ENCODE measurements at places on chromosomes 5 and 9. TPM values are rescaled to one million over a fixed set of nuclear protein-coding genes. Genes with fewer than 3 reads are reported as not detected.

FRMD3 gene
- 1.4 TPM for total RNA-seq

DROSHA gene
- total RNA-seq = 154 TPM

OTP gene
- not detected for total RNA-seq

SCGB3A2 gene
- total RNA-seq = not detected

EQTN gene
- total RNA-seq = not detected

CCL27 gene
- 0.44 TPM for total RNA-seq

FST gene
- 0.63 TPM for total RNA-seq

SUB1 gene
- 314 TPM for total RNA-seq

AIF1L gene
- total RNA-seq = 85.2 TPM

IL9 gene
- not detected for total RNA-seq

SHISAL2B gene
- total RNA-seq = not detected

CDC26 gene
- total RNA-seq = 40.4 TPM

DNA sequence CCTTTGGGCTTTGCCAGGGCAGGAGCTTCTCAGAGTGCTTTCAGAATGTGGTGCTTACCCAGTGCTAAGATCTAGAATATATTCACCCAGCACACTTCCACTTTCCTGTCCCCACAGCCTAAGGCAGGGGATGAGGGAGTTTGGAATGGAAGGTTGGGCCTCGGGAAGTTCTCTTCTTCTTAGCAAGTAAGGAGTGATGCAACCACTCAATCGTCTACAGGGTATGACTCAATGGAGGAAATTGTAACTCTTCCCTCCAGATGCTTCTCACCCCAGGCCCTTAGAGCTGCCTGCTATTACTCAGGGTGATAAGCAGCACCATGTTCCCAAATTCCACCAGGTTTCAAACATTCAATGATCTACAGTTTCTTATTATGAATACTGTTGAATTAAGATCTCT, 30.8 kb upstream of the AGGF1 start:
- no peak for DNase-seq

GRCh38 chr9:127942216-127943010, 4.8 kb upstream of the DPM2 start:
- DNase-seq = no peak

DNA sequence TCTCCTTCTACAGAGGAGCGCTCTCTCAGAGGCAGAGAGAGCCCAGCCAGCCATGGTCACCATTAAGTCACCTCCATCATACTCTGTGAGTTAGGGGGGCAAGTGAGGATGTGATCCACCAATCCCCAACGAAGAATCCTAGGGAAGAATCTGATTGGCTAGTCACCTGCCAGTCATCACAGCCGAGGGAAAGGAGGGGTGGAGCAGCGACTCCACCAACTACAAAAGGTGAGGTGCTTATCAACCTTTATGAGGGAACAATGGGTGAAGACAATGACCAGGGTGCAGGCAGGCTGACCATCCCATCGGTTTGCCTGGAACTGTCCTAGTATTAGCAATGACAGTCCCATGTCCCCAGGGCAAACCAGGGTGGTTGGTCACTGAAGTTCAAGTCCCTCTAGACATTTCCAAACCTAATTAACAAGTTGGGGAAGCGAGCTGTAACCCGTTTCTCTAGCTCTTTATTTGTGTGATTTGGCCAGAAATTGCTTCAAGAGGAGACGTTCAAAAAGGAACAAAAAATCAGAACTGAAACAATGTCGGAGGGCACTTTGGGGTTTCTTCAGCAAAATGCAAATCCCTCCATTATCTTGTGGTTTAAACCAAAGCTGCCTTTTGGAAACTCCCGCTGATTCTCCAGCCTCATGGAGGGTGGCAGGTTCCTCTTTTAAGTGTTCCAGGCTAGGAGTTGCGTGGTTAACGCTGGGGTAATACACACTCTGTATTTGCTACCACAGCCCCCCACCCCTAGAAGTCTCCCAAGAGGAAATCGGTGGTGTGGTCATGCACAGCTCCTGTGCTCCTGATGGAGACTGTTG, 18.8 kb upstream of the FCN1 start:
- no peak for DNase-seq

GRCh38 chr5:149824120-149824519, 94.0 kb downstream of the PPARGC1B start:
- no peak for DNase-seq

DNA sequence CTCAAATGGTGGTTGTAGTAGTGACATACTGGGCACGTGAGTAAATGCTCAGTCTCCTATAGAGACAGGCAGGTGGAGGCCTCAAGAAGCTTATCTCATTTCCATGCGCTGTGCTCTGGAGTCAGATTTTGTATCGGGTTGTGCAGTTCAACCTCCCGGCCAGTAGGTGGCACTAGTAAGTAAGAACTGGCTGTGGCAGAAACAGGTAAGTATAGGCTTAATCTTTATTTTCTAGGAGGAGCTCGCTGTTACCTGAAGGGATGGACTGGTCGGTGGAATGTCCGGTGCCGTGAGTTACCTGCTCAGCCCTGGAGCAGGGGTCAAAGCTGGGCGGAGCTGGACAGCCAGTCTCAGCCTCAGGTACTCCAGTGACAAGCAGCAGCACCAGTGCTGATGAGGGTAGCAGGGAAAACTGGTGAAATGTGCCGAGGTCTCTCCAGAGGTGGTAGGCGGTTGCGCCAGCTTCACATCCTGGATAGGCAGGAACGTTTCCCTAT, 880.1 kb upstream of the SEMA6A start:
- peak; percentile 81 for DNase-seq

- DNase-seq = no peak
Observed at GRCh38 chr9:74117731-74118130, 379.4 kb upstream of the RORB start.

DNA sequence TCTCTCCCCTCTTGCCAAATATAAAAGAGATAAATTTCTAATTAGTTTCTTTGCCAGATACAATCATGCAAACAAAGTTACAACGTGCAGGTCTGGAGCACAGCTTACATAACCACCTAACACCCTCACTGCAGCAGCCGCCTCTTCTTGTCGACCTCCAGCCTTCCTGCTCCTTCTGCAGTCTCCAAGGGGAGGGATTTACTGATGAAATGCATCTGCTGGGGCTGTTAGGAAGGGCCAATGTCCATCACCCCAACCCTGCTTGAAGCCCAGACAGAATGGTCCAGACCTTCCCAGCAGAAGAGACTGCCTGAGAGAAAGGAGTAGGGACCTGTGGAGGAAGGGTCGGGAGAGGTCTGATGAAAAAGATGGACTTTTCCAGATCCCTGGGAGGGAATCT, 15.2 kb downstream of the KCNV2 start:
- DNase-seq = no peak

DNA sequence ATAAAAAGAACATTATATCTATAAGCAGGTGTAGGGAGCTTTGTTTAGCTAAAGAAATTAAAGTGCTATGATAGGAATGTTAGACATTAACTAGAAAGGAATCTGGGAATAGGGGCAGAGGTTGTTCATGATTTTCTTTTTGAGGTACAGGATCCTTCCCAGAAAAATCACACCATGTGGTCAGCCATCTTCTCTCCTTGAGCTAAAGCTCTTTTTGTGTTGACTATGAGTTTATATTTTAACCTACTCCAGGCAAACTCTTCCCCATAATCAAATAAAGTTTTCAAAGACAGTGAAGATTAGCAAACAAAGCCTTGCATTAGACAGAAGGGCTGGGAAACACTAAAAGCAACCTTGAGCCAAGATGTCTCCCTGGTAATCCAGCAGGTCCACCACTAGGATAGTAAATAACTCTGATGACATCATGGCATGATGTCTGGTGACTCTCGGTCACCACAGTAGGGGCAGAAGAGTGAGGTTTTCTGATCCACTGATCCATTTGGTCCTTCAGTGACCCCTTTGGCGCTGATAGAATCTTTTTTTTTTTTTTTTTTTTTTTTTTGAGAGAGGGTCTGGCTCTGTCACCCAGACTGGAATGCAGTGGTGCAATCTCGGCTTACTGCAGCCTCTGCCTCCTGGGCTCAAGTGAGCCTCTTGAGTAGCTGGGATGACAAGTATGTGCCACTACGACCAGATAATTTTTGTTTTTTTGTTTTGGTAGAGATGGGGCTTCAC, 30.6 kb upstream of the IL6ST start:
- no peak for DNase-seq

DNA sequence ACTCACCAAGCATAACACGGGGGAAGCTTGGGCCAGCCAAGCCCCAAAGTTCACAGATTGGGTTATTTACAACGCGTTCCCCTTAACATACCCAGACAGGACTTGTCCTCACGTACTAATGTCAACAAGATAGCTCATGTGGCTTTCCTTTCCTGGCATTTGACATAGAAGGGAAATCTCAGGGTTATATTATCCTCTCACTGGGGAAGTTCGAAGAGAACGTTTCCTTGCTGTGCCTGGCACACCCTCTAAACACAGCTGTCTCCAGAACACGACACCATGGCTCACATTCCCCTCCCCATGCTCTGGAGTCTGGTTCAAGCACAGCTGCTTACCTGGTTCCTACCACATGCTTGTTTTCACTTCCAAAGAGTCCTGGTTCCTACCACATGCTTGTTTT, 46.8 kb upstream of the OTULINL start:
- no peak for DNase-seq

DNA sequence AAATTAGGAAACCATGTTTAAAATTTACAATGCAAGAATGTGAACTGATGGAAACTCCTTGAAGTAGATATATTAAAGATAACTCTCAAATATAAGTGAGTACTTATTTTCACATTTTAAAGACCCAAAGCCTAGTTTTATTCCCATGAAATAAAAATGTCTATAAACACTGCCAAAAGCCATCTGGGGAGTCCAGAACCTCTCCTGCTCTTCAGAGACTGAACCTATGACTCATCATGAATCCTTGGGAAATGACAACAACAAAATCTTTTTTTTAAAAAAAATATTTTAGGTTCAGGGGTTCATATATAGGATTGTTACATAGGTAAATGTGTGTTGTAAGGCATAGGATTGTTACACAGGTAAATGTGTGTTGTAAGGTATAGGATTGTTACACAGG, 33.8 kb upstream of the FYB1 start:
- no peak for DNase-seq

GRCh38 chr9:3735251-3735650, 209.4 kb upstream of the RFX3 start:
- DNase-seq = no peak

DNA sequence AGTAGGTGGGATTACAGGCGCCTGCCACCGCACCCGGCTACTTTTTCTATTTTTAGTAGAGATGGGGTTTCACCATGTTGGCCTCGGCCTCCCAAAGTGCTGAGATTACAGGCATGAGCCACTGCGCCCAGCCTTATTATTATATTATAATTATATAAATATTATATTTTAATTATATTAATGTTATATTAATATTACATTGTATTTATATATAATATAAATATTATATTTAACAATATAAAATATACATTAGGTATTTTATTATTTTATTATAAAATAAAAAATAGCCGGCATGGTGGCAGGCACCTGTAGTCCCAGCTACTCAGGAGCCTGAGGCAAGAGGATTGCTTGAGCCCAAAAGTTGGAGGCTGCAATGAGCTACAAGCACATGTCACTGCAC, 21.6 kb upstream of the GLDC start:
- no peak for DNase-seq

DNA sequence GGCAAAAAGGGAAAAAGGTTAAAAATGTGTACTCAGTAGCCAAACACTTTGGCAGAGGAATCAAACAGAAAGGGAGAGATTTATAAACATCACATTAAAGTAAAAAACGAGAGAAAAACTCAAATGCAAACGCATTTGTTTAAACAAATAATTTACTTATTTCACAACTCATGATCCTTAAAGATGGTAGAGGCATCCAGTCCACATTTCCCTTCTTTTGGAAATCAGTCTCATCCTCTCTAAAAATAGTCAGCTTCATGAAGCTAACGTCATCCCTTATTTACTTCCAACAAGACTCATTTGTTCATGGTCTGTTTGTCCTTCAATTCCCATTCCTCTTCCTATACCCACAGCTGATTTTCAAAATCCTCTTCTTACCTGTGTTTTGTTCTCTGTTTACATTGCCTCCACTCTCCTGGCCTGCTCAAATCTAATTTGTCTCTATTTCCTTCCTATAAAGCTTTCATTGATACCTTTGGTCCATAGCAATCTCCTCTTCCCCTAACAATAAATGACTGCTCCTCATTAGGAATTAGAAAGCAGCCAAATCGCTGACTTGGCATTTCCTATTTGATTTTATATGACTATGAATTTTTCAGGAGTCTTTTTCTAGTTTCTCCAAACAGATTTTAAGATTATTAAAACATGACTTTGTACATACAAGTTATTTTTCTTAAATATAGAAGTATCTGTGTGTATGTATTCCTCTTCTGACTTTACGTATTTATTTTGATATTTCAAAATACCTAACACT, 805.3 kb downstream of the TLE1 start:
- DNase-seq = no peak

DNA sequence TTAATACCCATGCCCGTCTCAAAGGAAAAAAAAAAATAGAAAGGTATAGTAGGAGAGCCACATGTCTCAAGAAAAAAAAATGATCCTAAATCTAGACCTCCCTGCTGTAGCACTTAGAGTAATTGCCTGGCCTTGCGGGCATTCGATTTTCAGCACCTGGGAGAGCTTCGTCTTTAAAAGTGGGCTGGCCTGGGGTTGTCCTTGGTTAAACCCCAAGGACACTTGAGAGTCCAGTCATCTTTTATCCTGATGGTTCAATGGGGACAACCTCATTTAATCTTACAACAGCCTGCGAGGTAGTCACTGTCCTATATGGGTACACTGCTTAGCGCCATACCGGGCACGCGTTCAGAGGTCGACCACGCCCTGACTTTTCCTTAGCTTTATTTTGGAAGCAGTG, 60.1 kb downstream of the MAT2B start:
- no peak for DNase-seq

GRCh38 chr9:16846367-16846766, 24.1 kb downstream of the BNC2 start:
- DNase-seq = no peak

- no peak for DNase-seq
Observed at GRCh38 chr9:36341936-36342577, 58.0 kb downstream of the RNF38 start.

- no peak for DNase-seq
Observed at GRCh38 chr5:100800562-100800961, 102.5 kb downstream of the ST8SIA4 start.

- DNase-seq = no peak
Observed at GRCh38 chr5:73267766-73268435, 94.9 kb downstream of the TMEM174 start.

Measured in PC-9 (cell line).